ENCODE measurements at places on chromosomes 4 and X.

GRCh38 chr4:149164282-149164681, 651.4 kb downstream of the IQCM start:
- DNase-seq: no peak

GRCh38 chr4:109302361-109303139, at the start of gene COL25A1:
Gene COL25A1 (minus strand): TSS chr4:109302658.
- DNase-seq: peak; percentile 32

DNA sequence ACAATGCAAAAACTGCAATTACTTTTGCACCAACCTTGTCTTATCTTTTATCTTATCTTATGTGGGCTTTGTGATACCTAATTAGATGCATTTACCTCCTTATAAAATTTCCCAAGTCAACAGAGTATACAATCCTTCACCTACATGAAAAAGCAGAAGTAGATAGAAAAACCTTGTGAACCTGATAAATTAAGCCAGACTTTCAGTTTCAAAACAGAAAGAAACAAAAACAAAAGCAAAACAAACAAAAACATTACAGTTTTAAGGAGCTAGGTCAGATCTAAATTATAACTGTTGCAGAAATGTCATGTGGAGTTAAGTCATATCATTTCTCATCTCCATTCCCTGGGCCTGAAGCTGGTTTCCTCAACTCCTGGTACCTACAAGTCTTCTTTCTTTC, 24.9 kb upstream of the CXXC4 start:
- DNase-seq: no peak

DNA sequence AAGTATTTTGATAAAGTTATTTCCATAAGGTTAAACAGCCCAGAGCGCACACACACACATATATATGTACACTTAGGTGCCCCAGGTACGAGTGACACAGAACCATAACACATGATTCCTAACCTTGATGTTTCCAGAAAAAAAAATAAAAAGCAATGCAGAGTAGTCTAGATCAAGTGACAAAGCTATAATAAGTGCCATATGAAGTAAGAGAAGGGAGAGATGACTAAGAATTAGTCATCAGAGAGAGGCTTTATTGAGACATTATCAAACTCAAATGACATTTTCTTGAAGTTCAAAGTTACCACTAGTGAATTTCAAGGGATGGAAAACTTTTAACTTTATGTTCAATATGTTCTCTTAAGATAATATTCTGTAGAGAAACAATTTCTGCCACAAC, 215.0 kb downstream of the HTR2C start:
- no peak for DNase-seq

- DNase-seq: no peak
These were observed 40.9 kb downstream of the MOB1B start for GRCh38 chr4:70943114-70943513.

DNA sequence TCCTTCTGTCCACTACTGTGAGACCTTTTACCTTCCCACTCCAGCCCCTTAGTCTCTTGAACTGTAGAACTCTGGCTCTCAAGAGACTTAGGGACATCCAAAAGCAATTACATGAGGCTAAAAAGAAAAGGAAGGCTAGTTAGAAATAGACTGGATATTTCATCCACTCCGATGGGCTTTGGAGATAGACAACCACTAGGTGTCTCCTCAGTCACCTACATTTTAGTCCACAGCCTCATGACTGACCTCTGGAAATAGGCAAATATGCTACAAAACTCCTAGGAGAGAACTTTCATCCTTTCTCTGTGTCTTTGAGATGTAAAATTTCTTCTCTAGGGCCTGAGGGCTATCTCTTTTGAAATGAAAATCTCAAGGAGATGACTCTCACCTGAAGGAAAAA, 45.1 kb upstream of the LAMP2 start:
- no peak for DNase-seq

DNA sequence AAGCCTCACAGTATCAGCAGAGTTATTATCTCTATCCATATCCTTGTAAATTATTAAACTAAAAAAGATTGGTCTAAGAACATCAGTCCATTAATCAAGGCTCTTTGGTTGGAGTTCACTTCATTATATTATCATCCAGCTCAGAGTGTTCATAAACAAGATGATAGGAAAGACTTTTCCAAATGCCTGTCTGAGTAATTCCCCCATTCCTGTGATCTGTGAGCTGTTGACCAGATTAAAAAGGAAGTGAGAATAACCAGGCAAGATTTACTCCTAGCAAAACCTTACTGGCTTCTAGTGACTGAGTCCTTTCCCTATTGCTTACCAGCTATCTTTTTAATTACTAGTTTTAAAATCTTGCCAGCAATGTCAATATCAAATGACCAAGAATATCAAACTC, 14.9 kb downstream of the PKD2 start:
- no peak for DNase-seq

- no peak for DNase-seq
These were observed 118.2 kb upstream of the STX18 start for GRCh38 chr4:4659871-4660651.

DNA sequence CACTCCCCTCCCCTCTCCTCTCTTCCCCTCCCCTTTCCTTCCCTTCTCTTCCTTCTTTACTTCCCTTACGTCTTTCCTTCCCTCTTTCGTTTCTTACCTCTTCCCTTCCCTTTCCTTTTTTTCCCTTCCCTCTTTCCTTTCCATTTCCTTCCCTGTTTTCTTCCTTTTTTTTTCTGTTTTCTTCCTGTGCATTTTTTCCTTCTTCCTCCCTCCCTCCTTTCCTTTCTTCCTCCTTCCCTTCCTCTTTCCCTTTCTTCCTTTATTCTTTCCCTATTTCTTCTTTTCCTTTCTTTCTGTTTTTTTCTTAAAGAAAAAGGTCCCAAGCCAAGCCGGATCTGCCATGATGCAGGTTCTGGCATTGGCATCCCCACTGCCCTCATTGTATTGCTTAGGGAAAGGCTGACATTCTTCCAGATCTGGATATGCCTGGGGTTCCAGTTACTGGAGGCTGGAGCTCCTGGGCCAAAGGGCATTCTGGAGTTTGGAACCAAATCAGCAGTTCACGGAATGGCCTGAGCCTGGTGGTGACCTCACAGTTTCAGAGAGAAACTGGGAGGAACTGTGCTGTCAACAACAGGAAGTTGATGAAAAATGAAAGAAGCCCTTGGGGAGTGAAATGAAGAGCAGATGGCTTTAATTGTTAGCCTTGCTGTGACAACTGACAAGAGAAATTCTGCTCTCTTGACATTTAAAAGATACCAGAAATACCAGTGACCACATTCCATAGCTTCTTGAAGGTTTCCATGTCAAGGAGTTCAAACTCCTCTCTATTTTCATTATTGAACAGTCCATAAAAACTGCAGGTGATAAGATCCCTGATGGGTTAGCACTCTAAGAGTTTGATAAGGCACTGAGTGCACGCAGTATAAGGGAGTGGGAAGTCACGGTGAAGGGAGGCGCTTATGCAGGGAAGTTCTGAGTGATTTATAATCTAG, 622.1 kb downstream of the SPRY1 start:
- no peak for DNase-seq

DNA sequence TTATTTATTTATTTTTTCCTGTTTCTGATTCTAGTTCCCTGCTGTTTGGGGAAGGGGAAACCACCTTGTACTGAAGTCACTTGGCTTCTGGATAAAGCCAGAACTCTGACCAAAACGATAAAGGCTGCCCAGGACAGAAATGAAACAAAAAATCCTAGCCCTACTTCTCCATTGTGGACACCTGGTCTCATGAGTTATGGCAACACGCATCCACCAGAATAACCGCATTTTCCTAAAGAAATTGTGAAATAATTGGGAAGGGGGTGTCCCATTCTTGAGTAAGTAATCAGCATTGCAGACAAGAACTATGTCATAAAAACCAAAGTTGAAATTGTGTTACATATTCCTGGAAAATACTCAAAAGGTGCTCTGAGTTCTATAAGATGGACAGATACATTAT, 42.1 kb downstream of the SLC9A7 start:
- no peak for DNase-seq

- DNase-seq: no peak
These were observed 1729.3 kb downstream of the C4orf33 start for GRCh38 chr4:130825284-130825683.

DNA sequence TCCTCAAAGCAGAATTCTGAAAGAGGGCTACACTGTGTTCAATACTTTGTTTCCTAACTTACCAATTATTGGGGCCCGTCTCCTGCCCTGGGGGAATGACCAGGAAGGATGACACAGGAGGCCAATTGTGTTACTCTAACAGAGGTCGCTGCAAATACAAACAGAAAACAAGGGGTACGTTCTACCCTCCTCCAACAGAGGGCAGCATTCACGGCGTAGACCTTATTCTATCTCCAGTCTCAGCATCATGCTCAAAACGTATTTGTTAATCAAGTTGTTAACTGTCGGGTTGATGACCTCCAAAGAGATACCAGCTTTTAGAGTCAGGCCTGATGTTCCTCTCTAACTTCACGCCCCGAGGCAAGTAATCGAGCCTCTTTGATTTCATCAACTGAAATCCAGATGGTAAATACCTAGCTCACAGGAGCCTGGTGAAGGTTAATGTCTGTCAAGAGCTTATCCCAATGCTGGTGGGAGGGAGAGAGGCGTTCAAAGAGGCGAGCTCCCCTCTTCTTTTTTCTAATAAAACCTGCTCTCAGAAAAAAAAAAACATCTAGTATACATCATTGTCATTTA, 181.0 kb upstream of the KCNIP4 start:
- DNase-seq: no peak

DNA sequence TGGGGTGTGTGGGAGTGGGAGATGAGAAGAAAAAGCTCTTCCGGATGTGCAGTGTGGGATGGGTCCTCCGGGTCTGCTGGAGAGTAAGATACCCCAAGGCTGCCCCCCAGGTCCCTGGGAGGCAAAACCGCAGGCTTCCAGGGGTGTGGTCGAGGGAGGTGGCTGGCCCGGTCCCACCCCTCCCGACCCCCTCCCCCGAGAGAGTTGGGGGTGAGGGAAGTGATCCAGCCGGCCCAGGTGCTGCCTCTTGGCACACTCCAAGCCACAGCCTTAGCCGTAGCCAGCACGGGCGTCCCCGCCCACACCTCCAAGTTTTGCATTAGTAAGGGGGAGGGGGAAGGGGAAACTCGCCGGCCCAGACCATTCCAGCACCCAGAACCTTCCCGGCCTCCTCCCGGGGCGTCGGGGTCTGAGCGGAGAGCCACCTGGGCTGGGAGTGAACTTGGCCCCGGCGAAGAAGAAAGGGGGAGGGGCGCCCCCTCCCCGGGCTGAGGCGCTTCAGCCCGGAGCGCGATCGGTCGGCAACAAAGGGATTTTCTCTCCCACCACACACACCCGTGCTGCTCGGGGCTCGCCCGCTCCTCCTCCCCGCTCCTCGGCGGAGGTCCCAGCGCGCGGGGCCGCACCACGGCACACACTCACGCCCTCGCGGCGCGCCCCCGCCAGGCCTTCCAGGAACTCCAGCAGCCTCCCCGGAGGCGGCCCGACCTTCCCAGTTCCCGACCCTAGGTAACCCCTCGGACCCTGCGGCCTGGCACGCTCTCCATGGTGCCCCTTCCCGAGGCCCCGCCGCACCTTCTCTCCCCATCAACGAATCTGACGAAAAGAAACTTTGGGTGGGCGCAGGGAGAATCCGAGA, 14.4 kb downstream of the BCOR start:
- no peak for DNase-seq

GRCh38 chr4:85732124-85732523, 257.2 kb downstream of the ARHGAP24 start:
- DNase-seq: no peak

- no peak for DNase-seq
These were observed 334.5 kb downstream of the ADAM29 start for GRCh38 chr4:175252642-175253041.

DNA sequence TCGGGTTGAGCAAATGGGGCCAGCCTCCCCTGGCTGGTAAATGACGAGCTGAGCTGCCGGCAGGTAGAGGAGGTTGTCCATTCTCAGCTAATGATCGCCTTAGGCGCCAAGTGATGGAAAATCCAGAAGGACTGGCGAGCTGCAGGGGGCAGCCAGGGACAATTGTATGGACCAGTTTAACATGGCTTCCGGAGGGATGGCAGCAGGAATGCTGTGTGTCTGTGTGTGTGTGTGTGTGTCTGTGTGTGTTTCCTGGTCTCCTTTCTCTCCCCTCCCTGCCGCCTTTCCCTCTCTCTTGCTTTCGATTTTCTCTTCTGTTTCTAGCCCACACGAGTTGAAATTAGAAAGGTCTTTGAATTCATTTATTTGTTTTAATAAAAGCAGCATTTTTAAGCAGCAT, 45.2 kb upstream of the BCOR start:
- no peak for DNase-seq
